ENCODE measurements at places on chromosomes 13 and 19.

DNA sequence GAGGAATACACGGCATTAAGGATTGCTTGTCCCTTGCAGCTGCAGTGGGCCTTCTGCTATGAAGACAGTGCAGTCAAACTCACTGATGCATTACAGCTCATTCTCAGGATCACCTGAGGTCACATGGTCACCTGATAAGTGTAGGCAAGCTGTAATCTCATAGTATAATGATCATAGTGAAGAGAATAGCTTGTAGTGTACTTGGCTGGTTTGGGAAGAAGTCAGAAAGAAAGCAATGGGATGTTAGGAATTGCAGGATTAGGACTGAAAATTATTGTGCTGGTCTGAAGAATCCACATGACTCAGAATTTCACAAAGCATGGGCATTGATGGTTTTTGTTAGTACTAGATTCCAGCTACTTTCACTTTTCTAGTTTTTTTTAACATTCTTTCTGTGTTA lies 76.7 kb downstream of the MBNL2 start:
- no peak for DNase-seq

- no peak for DNase-seq
Measured at GRCh38 chr19:18905058-18905456, 9.1 kb upstream of the CERS1 start.

GRCh38 chr13:36709136-36709890 lies 35.5 kb downstream of the SERTM1 start:
- DNase-seq = no peak

DNA sequence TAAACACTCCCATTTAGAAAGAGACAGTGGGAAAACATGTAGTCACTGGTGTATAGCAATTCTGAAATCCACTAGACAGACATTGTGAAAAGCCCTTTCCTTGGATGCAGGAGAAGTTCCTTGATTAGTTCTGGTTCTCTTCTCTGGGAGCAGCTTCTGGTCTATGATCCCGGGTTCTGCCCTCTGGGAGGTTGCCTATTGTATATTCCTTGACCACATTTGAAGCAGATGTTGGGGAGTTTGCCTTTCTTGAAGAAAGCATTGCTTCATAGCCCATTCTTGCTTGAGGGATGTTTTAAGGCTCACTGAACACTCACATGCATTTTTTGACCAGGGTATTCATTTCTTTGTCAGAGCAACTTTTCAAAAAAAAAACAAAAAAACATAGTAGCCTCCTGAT lies 211.9 kb downstream of the NDFIP2 start:
- DNase-seq = no peak

- DNase-seq = no peak
Measured at GRCh38 chr13:36055366-36055765, 75.8 kb downstream of the DCLK1 start.

DNA sequence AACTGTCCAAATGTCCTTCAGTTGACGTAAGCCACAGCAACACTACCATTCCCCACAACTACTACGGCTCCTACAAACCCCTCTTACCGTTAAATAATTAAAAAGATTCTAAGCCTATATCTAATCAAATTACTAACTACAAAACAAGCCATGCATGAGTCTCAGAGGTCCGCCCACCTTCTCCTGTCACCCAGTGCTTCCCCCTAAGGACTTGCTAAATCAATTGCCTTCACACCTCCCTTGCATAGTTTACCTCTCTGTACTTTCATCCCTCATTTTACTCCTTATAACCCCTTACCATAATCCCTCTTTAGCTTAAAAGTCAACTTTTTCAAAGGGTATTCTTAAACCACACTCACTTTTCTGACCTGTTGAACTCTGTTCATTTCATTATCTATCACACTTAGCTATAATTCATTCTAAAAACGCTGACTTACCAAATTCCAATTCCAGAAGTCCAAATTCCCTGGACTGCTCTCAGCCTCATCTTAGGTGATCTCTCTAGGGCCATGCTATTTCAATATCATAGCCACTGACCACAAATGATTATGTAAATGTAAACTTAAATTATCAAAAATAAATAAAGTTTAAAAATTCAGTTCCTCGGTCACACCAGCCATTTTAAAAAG lies 187.8 kb downstream of the DIAPH3 start:
- no peak for DNase-seq

DNA sequence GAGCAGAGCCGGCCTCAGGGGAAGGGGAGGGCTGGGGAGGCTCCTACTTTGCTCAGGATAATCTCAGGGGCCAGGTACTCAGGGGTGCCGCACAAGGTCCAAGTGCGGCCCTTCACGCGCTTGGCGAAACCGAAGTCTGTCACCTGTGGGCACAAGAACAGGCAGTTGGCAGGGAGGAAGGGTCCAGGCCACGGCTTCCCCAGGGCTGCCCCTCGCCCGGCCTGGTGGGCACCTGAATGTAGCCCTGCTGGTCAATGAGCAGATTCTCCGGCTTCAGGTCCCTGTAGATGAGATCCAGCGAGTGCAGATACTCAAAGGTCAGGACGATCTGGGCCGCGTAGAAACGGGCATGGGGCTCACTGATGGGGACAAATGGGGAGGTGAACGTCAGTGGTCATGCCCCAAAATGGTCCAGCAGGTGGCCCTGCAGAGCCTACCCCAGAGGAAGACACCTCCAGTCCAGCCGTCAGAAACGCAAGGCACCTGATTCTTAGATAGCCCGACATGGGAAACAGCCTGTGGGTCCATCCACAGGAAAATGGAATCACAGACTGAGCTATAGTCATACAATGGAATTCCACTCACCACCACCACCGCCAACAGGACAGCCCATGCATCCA lies 7.1 kb upstream of the SAMD1 start:
- no peak for DNase-seq

DNA sequence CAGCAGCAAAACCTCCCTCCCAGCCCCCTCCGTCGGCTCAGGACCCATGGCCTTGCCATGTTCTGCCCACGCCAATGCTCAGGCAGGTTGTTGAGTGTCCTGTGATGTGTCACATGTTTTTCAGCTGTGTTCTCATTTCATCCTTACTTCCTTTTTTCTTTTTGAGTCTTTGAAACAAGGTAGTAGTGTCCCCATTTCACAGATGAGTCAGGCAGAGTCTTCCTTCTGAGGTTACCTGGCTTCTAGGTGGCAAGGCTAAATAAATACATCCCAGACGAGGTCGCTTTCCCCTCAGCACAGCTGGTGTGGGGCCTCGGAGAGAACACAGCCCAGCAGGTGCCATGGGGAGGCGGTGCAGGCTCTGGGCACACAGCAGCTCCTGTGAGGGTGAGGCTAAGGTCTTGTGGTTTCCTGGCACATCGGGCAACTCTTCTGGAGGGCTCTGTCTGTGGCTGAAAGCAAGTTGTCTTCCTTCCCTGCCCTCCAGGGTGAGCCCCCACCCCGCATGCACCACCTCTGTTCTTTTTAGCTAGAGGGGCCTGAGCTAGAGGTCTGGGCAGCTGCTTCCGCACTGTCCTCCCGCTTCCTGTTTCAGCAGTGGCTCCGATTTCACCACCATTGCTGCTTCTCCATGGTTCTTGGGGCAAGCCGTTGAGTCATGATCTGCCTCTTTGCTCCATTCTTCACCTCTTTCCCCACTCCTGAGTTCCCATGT lies 15.1 kb downstream of the PRAM1 start:
- DNase-seq = no peak

- peak; percentile 33 for DNase-seq
Measured at GRCh38 chr13:29435125-29435911, 160.2 kb downstream of the SLC7A1 start.

- peak; percentile 72 for DNase-seq
Measured at GRCh38 chr19:1025960-1026782, at the start of gene CNN2. Gene CNN2, plus strand, starts transcription at chr19:1026608. Its CDS starts 54 bp downstream, at chr19:1026662.

- DNase-seq = no peak
Measured at GRCh38 chr19:56146904-56147303, 5.8 kb downstream of the ZNF444 start.

GRCh38 chr19:49904136-49904535 lies 7.4 kb upstream of the IL4I1 start:
- DNase-seq = no peak

All from SJSA1 (cell line).